ENCODE measurements at places on chromosomes 12 and 14. TPM values are rescaled to one million over a fixed set of nuclear protein-coding genes. Genes with fewer than 3 reads are reported as not detected.

Gene OR10AD1
- polyA plus RNA-seq, result 0.37 TPM

Gene TAS2R46
- 0.13 TPM for polyA plus RNA-seq

Gene SLC4A8
- polyA plus RNA-seq, result 6.3 TPM

Gene TMPRSS12
- 0.01 TPM for polyA plus RNA-seq

Gene CMA1
- polyA plus RNA-seq, result not detected

Gene TEX22
- 0.82 TPM for polyA plus RNA-seq

Gene PRH1
- 7.3 TPM for polyA plus RNA-seq

Gene KDM2B
- polyA plus RNA-seq, result 22.3 TPM

Gene TAS2R7
- polyA plus RNA-seq, result not detected

Gene IRAK3
- 3.4 TPM for polyA plus RNA-seq

Gene NFE2
- 2.1 TPM for polyA plus RNA-seq

Gene FOXA1
- polyA plus RNA-seq, result 36.0 TPM

Gene FSCB
- polyA plus RNA-seq, result not detected

Gene LRRC43
- polyA plus RNA-seq, result 2.0 TPM

Gene DHRS4
- 48.7 TPM for polyA plus RNA-seq

Gene CD69
- 12.3 TPM for polyA plus RNA-seq

Gene ERP27
- 33.3 TPM for polyA plus RNA-seq

Gene TSPAN19
- 0.09 TPM for polyA plus RNA-seq

Gene CCDC60
- polyA plus RNA-seq, result 0.01 TPM

Gene AQP6
- 0.49 TPM for polyA plus RNA-seq

Gene GTF2A1
- polyA plus RNA-seq, result 20.7 TPM

Gene CLEC4D
- 0.03 TPM for polyA plus RNA-seq

Gene SLC41A2
- 4.1 TPM for polyA plus RNA-seq

Gene CABP1
- polyA plus RNA-seq, result 0.70 TPM

Gene LUM
- polyA plus RNA-seq, result 366 TPM

Gene SLC6A13
- 0.28 TPM for polyA plus RNA-seq

Gene KRT82
- not detected for polyA plus RNA-seq

Gene CISTR
- polyA plus RNA-seq, result not detected

Gene SLC5A8
- 0.22 TPM for polyA plus RNA-seq

Gene TUBA1A
- polyA plus RNA-seq, result 547 TPM

Gene DENR
- polyA plus RNA-seq, result 59.1 TPM

Gene PKP2
- polyA plus RNA-seq, result 37.1 TPM

Gene ZDHHC22
- polyA plus RNA-seq, result 1.6 TPM

Gene MANSC4
- 0.19 TPM for polyA plus RNA-seq

Gene SIRT4
- polyA plus RNA-seq, result 3.2 TPM

Gene ADAM21
- polyA plus RNA-seq, result 0.09 TPM

Gene CCND2
- 108 TPM for polyA plus RNA-seq

Gene CCNB1IP1
- 67.7 TPM for polyA plus RNA-seq

Gene ATL1
- 13.2 TPM for polyA plus RNA-seq

Gene ST8SIA1
- polyA plus RNA-seq, result 4.4 TPM

Gene ALDH2
- 100 TPM for polyA plus RNA-seq

Gene PSMA6
- polyA plus RNA-seq, result 163 TPM

Gene ART4
- polyA plus RNA-seq, result 6.3 TPM

Gene KICS2
- polyA plus RNA-seq, result 5.6 TPM

Gene TEX52
- 2.8 TPM for polyA plus RNA-seq

Gene CFAP54
- 0.46 TPM for polyA plus RNA-seq

Gene OASL
- polyA plus RNA-seq, result 0.31 TPM

Gene CLECL1
- 0.31 TPM for polyA plus RNA-seq
